Suppressor macrophage (primary cell): ENCODE measurements at places on chromosomes 6 and 20.

- DNase-seq = peak; percentile 45
These were observed 66.8 kb downstream of the TBC1D7 start for GRCh38 chr6:13261464-13261994.

DNA sequence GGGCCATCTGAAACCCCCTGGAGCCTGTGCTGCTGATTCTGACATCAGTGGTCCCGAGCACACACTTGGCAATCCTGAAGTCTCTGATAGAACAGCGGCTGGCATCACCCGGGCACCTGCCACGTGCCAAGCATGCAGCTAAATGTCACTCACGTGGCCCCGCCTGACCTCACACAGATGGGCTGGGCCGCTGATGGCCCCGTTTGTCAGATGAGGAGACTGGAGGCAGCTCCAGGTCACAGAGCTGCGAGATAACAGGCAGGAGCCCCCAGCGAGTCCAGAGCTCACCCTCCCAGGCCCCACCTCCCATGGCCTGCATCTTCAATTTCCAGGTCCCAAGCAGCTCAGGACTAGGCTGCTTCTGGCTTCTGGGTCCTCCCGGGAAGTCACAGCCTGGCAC is 67.2 kb downstream of the YTHDF1 start:
- DNase-seq = no peak

DNA sequence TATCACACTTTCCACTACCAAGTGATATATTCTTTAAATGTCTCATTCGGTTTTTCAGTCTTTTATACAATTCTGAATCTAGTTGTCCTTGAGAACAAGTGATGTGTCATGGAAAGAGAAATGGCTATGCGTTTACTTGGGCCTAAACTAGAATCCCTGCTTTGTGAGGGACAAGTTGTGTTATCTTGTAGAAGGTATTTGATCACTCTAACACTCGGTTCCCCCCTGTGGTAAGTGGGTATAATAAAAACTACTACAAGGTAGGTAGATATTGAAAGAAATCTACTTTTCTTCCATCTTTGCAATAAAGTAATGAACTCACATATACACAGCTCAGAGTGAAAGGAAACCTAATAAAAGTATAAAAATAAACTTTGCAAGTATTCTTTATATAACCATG is 108.9 kb downstream of the MANEA start:
- no peak for DNase-seq

GRCh38 chr20:14055127-14055742 is 59.9 kb downstream of the MACROD2 start:
- DNase-seq = peak; percentile 81

GRCh38 chr6:30981942-30982772 is 1.4 kb upstream of the MUC21 start:
- DNase-seq = peak; percentile 7

- no peak for DNase-seq
These were observed 49.7 kb downstream of the PTPRA start for GRCh38 chr20:2922957-2923356.

DNA sequence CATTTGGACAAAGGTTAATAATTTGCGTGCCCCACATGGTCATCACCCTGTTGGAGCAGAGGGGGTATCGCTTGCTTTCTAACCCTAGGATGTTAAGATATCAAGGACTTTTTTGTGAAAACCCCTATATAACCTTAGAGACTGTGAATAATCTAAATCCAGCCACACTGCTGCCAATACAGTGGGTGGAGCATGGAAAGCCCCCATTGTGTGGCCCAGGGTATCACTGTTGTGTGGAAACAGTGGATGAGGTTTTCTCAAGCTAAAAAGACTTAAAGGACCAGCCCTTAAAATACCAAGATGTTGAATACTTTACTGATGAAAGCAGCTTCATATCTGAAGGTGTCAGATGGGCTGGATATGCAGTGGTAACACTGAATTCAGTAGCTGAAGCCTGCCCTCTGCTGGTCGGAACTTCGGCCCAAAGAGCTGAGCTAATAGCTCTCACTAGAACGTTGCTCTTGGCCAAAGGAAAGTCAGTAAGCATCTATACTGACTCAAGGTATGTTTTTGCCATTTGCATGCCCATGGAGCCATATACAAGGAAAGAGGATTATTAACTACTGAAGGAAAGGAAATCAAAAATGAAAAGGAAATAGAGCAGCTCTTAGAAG is 695.2 kb downstream of the PHF3 start:
- peak; percentile 60 for DNase-seq
